ENCODE measurements at places on chromosomes 3 and 15.

DNA sequence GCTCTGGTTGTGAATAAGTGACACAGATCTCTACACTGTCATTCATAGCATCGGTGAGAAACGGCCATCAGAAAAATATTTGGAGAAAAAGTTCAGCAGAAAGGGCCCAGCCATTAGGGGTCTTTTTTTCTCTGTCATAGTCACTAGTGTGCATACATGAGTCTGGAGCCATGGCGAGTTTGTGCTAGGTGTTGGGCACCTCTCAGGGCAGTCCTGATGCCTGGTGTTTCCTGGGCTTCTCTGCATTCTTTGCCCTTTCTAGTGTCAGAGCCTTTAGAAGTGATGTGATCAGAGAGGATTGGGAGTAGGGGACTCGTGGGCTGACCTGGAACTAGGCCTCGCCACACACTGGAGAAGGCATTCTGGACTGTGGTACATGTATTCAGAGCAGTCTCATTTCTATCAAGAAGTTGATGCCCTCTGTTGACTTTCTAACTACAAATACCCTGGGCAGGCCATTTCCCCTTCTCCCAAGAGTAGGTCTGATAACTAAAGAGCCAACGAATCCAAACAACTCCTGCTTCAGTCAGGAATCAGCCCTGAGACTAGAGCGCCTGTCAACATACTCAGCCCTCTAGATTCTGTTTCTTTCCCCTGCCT is 1.6 kb downstream of the KY start:
- no peak for DNase-seq

GRCh38 chr3:152825566-152825965 is 9.4 kb upstream of the P2RY1 start:
- no peak for DNase-seq

GRCh38 chr3:98454929-98455328 is 8.1 kb upstream of the OR5K1 start:
- no peak for DNase-seq

DNA sequence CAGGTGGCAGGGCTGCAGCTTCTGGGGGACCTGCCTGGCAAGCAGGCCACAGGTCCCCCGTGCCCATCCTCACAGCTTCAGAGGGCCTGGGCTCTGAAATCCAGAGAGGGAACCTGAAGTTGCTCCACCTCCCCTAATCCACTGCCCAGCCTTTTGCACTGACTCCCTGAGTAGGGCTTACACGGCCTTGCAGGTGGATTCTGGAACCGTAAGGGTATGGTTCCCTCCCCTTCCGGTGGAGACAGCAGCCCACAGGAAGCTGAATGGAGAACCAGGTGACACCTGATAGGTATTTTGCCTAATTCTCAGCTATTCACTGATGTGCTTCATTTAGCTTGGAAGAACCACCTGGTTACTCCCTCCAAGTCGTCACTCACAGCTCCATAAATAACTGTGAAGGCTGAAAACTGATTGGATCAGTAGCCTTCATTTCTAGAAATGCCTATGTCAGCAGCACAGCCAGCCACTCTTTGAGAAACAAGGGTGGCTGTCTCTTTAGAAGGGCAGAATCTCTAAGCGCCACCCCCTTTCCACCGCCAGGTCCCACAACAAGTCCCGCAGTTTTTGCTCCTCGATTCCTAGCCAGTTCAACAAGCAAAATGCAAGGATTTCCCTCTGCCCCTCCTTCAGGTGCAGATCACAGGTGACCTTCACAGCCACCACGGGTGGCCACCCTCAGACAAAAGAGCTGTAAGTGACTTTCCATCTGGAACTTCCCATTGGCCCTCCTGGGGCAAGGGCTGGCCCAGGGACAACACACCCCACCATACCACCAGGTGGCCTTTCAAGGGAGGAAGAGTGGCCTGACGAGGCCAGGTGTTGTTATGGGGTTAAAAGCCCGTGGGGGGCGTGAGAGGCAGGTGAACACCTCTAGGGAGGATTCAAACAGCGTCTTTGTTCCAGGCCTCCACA is 112.9 kb downstream of the SEC22A start:
- DNase-seq: no peak

DNA sequence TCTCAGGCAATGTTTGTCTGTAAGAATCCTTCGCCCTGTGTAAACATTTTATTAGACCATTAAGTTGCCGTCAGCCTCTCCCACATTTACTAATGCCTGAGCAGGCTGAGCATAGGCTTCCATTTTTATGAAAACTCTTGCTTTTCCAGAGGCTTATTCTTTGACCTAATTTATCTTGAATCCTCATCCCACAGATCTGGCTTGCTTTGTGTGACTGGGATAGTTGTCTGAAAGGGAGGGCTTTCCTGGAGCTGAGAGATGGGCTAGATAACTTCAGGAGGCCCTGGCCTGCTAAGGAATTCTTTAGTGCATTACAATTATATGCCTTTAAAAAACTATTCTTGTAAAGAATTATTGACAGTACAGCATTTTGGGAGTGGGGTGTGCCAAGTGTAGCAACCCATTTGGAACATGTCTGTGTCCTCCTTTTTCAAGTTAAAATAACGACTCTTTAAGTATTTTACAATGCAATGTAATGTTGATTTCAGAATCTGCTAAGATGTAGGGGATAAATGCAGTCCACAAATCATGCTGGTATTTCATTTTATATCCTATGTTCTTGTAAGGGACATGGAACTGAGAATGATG is 52.4 kb downstream of the EEFSEC start:
- no peak for DNase-seq

DNA sequence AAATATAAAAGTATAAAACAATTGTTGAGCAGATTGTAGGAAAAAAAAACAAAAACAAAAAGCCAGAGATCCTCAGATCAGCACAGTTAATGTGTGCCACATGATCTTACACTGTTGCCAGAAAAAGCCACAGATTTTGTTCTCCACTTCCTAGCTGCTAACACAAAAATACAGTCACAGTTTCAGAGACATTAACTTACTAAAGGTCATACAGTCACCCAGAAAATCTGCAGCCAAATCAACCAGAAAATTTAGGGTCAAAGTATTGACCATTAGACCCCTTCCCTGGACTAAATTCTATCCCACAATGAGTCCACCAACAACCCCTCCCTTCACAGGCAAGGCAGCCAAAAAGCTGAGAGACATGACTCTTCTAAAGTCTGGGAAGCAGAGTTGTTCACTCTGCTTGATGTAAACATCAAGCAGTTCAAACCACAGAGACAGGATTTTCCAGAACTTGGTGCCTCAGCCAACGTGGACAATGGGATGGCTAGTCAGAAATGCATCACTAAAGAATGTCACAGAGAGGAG is 59.1 kb downstream of the SST start:
- DNase-seq: no peak

- no peak for DNase-seq
These were observed 1.3 kb downstream of the CTNNB1 start for GRCh38 chr3:41200669-41201021.

- DNase-seq: no peak
These were observed 39.2 kb downstream of the BBX start for GRCh38 chr3:107561980-107562379.

DNA sequence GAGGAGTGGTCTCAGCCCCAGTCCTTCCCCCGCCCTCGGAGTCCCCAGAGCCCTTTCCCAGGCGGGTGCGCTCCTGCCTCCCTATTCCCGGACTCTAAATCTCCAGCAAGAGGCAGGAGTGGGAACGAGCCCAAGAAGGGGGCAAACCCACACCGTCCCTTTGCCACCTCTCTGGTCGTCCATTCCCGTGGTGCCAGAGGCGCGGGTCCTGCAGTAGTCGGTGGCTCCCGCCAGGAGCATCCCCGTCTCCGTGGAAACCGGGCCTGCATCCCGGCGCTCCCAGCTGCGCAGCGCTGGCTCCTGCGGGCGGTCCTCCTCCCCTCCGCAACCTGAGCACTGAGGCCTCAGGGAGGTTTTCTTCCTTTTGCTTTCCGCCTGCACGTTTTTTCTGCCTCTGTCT is 44.8 kb downstream of the LHFPL4 start:
- DNase-seq: no peak

DNA sequence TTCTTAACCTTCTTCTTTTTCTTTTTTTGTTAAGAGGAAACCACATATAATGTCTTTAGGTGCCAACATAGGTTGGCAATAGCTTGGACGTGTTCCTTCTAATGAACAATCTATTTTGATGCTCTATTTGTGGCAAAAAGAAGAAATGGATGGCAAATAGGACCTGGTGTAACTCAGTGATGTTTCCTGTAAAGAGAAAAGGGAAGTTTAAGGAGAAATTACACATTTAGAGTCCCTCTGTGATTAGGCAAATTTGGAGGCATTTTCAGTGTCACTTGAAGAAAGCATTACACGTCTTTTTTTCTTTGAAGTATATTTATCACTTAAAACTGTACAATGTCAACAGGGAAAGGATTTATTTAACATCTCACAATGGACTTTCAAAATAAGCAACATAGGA is 327.1 kb downstream of the ZIC1 start:
- DNase-seq: no peak

GRCh38 chr3:172217877-172218276 is 178.5 kb downstream of the FNDC3B start:
- no peak for DNase-seq

DNA sequence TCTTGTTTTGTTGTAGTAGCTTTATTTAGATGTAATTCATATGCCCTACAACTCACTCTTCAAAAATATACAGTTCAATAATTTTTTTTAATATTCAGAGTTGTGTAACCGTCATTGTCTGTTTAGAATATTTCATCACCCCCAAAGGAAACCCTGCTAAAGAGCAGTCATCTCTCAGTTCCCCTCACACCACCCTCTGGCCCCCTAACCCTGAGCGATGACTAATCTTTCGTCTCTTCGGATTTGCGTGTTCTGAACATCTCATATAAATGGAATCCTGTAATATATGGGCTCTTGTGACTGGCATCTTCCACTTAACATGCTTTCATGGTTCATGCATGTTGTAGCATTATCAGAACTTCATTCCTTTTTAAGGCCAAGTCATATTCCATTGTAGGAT is 183.8 kb downstream of the ATG7 start:
- no peak for DNase-seq

DNA sequence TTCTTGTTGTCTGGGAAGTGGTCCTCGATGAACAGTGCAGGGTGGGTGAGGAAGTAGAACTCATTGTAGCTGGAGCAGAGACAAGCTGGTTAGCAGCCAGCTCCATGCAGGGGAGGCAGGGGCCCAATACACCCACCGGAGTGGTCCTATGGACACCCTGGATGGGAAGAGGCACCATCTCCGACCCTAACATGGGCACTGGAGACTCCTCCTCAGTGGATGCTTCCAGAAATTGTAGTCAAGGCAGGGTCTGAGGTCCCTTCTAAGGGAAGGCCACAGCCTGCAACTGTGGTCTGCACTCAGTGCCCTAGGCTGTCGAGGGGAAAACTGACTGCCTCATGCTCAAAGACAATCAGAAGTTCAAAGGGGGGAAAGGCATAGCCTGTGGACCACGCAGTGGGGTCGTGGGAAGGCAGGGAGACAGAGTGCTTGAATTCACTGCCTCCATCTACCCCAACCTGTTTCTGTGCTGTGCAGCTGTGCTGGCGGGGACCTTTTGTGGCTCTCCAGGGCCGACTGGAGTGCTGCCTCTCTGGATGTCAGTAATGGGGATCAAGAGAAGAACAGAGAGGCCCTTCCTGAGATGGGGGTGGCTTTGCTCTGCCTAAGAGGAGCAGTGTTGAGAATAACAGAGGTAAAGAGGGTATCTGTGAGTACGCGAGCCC is 41.9 kb downstream of the KY start:
- no peak for DNase-seq

DNA sequence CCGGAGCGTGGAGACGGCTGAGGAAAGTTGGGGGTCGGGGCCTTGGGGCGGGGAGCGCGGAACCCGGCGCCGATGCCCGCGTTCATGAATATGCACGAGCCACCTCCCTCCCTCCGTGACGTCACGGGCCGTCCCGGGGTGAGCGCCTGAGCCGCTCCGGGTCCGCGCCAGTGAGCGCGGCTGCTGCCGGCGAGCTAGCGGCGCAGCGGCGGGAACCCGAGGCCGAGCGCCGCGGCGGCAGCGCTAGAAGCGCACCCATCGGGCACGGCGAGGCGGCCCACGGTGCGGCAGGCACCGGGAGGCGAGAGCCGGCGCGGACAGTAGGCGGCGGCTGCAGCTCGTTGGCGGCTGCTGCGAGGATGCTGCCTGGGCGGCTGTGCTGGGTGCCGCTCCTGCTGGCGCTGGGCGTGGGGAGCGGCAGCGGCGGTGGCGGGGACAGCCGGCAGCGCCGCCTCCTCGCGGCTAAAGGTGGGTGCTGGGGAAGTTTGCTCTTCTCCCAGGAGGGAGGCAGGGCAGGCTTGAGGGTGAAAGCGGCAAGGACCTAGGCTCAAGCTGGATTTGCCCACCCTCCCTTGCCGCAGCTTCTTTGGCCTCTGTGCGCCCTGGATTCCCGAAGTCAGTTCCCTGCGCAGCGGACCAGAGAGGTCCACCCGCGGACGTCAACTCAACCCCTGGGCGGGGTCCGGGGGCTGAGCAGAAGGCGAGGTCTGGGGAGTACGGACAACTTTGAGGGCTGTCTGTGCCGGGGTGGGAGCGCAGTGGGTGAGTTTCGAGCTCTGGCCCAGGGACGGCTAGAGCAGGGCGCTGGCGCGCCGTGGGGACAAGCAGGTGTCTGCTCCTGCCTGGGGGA is at the start of gene CLSTN2:
CLSTN2 (plus strand) TSS at position 170 of the 850 bp plus-strand sequence.
- DNase-seq: peak; percentile 56

DNA sequence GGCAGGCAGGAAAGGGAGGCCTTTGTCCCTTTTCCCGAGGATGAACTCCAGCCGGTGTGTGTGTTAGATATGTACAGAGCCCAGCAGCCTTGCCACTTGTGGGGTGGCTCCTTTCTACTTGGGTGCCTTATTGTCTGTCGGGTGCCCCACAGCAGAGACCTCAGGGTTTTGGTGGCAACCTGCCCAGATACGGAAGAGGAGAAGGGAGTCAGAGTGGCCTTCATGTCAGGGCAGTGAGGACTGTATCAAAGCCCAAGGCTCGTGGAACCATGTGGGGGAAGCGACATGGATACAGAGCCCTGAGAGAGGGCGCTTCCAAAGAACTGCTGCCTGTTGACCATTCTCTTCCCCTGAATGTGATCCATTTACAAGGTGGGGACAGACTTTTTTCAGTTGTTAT is 166.2 kb downstream of the SLCO3A1 start:
- DNase-seq: no peak

DNA sequence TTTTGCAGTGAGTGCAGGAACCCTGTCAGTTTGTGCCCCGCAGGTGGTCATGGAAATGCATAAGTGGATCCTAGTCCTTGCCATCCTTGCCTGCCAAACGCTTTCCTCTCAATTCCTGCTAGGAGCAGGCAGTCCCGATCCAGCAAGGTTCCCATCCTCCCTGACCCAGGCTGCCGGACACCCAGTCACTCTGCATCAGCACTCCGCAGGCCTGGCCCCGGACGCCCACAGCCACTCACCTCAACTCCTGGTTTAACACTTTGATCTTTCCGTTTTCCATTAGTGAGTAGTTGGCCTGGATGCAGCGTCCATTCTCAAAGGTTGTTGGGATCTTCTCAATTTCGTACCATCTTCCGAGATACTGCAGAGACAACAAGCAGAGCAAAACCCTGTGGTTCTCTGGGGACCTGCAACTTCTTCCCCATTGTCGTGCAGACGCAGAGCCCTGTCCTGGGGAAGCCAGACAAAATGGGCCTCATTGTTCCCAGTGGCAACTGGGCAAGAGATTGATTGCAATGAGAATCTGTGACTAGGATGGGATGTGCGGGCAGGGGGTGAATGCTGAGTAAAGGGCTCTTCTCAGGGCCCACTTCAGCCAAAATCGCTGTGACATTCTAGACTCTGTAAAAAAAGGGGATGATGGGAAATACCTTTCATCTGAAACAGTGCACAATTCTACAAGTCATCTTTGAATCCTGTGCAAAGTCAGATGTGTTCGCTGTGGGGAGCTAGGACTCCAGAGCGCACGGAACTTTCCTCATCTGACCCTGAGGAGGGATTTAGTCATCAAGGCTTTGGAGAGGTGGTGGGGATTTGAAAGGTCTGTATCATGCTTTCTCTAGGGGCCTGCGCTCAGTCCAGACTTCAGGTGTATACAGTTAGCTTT is 9.9 kb downstream of the APOD start:
- no peak for DNase-seq

All from omental fat pad (tissue), 4 donors.